AG10803 (cell line): ENCODE measurements at places on chromosomes 6 and 20.

- no peak for DNase-seq
These were observed 112.7 kb downstream of the RFPL4B start for GRCh38 chr6:112459758-112460304.

- no peak for DNase-seq
These were observed 34.2 kb downstream of the MRS2 start for GRCh38 chr6:24436979-24437378.

DNA sequence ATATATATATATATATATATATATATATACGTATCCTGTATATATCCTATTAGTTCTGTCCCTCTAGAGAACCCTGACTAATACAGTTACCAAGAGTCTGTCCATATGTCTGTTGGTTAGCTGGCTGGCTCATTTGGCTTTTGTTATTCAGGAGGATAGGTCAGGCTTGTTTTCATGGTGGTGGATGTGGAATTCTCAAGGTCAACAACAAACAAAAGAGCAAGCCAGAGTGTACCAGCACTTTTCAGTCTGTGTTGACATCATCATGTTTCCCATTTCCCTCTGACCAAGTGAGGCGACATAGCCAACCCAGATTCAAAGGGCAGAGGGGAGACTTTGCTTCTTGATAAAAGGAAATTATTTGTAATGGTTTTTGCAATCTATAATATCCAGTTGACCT is 88.5 kb upstream of the PTCHD4 start:
- no peak for DNase-seq

DNA sequence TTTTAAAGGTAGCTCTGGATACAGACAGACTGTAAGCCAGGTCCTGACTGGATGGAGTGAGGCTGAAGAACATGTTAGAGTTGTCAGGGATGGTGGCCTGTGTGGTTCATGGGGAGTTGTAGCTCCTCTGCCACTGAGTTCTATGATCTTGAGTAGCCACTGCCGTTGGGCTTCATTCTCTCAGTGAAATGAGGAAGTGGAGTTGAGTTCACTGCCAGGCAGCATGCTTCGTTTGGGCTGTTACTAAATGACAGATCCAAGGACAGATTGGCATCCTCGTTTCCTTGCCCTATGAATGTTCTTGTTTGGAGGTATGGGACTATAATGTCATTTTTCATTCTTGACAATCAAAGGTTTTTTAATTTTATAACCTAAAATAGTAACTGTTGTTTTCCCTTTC is 37.2 kb downstream of the SCAND1 start:
- no peak for DNase-seq

DNA sequence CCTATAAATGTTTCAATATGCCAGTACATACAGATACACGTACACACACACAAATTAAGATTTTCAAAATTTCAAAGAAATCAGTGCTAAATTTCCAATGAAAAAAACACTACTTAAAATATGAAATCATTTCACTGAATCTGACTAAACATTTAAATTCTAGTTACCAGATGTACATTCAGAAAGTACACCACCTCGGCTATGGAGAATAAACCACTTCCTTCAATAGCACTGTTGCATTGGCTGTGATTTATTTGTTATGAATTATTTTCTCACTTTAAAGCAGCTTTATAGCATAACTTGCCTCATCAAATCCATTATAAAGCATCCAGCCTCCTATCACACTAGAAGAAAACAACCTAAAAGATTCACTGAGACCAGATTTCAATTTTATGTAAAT is 36.6 kb downstream of the HBS1L start:
- DNase-seq: no peak

GRCh38 chr6:25699649-25700048 is 47.6 kb downstream of the SCGN start:
- no peak for DNase-seq

DNA sequence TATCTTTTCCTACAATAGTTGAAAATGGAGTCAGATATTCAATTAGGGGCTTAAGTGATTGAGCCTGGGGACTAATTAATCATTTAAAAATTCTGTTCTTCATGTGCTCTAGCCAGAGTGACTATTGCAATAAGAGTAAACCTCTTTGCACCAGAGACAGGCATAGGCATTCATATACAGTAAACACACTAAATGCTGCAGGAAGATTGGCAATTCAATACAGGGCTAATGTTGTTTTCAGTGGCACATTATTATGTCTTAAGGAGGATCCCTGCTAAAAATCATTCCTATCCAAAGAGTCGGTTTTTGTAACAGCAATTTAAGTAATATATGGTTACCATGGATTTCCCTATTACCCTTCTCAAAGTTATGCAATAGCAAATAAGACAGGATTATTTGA is 1.2 kb downstream of the PDE7B start:
- no peak for DNase-seq

DNA sequence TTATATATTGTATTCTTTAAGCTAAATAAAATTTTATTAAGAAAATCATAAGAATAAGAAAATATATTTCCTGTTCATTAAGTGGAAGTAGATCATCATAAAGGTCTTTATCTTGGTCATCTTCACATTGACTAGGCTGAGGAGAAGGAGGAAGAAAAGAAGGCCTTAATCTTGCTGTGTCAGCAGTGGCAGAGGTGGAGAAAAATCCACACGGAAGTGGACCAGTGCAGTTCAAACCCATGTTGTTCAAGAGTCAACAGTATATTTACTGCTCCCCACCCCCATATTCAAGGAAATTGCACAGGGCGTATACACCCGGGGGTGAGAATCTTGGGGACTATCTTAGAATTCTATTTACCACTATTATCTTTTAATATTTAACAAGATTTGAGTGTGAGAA is 178.6 kb upstream of the SCGN start:
- DNase-seq: no peak

DNA sequence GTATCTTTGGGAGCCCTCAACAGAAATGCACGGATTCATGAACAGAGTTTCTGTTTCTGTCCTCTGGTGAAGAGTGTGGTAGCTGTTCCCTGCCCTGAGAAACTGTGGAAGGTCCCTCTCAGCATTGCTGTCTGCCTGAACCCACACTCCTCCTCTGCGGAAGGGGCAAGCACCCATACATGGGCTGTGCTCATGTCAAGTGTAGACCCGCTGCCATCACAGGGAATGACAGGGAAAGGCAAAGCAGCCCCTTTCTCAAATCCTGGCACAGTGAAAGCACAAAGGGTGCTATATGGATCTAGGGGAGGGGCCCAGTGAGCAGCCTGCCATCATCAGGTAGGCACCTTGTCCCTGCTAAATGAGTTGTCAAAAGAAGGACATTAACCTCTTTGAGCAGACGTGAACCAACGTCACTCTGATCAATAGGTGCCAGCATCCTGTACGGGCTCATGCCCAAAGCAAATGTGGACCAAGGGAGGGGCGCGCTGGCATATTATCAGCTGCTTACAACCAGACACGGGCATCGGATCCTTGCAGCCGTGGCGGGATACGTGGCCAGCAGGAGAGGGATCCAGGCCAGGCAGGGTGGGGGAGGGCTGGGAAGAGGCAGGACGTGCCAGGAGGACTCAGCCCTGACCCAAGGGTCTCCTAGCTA is 231.2 kb upstream of the PMEPA1 start:
- DNase-seq: no peak

- DNase-seq: peak; percentile 77
These were observed at the start of gene RNF217 for GRCh38 chr6:124961777-124962638. RNF217 (plus strand) TSS chr6:124962437; CDS start chr6:124962545, 108 bp downstream.

DNA sequence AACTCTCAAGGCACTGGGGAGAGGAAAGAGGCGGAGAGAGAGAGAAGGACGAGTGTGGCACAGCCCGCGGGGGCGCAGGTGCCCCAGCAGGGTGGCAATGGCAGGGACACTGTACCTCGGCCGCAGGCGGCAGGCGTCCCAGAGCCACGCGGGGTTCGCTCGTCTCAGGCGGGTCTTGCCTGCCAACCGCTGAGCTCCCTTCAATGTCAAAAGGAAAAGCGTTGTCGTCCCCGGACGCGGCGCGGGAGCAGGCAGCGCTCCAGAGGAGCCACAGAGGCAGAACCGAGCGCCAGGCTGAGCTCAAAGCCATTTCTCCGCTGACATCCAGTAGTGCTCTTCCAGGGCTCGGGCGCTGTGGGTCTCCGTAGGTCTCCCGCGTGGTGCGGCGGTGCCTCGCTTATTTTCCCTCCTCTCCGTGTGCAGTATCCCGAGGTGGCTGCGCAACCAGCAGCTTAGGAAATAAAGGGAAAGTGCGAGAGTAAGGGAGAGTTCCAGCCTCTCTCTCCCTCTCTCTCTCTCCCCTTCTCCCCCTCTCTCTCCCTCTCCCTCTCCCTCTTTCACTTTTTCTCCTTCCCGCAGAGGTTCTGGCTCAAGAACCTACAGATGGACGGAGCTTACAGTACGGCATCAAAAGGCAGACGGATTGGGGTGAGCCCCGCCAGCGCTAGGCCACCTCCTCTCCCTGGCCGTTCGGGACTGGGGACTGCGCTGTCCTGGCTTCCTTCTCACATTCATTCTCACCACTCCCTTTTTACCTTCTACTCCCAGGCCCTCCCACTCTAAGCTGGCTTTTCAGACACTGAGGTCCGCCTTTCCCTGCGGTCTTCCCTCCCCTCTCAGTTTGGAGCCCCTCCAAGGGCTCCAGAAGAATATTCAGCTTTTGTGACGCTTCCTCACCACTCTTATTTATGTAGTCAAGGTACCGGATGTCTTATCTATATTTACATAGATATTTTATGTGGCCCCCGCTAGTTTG is at the start of gene LAMA4:
TSS of gene LAMA4 (minus strand) at position 727 of the 976 bp plus-strand sequence. CDS start at position 310, 417 bp downstream.
- peak; percentile 79 for DNase-seq

DNA sequence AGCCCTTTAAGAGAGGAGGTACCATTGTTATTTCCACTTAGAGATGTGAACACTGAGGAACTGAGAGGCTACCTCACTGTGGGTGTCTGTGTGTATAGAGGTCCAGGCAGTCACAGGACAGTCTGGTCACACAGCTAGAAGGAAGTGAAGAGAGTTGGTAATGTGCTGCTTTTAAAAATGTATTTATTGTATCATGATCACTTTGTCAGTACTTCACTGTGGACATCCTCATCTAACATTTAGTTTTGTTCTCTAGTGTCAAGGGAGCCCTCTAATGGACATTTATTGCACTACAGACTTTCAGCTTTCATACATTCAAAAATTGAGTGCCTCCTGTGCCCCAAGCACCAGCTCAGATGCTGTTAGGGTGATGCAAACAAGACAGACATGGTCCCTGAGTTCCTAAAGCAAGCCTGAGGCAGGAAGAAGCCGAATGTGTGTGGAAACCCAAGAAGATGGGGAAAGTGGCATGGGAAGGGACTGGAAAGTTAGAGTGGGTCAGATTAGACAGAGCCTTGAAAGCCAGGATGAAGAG is 123.0 kb downstream of the SLC16A10 start:
- DNase-seq: peak; percentile 58

- DNase-seq: no peak
These were observed 34.0 kb upstream of the FAM83C start for GRCh38 chr20:35326021-35326739.

DNA sequence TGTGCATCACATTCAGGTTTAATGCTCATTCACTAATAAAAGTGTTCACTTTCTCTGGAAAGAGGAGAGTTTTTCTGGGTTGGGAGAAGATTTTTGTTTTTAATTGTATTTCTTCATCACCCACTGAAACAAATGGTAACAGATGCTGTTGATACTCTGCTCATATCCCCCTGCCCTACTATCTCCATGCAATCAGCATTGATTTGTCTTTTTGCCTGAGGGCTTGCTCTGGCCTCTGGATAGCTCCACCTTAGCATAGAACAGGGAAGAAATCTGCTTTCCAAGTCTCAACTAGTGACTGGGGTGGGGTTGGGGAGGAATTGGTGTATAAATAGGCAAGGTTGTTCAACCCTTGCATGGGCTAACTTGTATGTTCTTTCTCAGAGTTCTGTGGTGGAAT is 296.4 kb downstream of the KHDRBS2 start:
- DNase-seq: no peak

DNA sequence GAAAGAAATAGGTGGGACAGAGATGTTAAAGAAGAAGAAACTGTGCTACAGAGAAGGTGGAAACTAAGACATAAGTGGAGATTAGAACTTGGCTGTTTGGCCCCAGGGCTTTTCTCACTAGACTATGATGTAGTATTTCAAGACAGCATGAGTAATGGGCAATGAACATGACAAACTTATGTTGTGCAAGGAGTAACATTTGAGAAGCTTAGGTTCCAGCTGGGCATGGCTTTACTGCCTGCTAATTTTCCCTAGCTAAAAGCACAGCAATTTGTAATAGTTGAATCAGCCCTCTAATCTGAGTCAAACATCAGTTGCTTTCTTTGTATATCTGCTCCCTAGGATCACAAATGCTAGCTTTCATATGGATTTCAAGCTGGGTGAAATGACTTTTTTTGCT is 294.3 kb upstream of the BMP2 start:
- no peak for DNase-seq

GRCh38 chr20:46900086-46900485 is 5.4 kb downstream of the EYA2 start:
- no peak for DNase-seq

- peak; percentile 42 for DNase-seq
These were observed 56.6 kb downstream of the SYTL3 start for GRCh38 chr6:158706369-158706982.

GRCh38 chr6:158777510-158777909 is 41.7 kb downstream of the EZR start:
- no peak for DNase-seq

- no peak for DNase-seq
These were observed 300.5 kb downstream of the PLCB1 start for GRCh38 chr20:8432435-8433148.

GRCh38 chr20:35918021-35918420 is 36.3 kb downstream of the SCAND1 start:
- DNase-seq: no peak

DNA sequence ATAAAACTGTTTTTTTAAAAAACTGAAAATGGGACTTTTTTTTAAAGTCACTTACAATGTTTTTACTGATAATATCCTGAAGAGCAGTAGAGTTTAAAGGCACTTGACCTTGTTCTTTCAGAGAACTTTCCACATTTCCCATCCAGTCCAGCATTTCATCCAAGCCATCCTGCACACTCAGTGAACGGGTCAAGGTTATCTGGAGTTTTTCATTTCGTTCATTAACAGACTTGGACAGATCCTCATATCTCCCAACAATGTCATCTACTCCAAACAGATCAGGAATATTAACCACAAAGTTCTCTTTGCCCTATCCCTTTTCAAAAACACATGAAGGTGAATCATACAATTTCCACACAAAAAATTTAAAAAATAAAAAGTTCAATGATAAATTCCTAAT is 69.1 kb downstream of the DST start:
- DNase-seq: no peak

DNA sequence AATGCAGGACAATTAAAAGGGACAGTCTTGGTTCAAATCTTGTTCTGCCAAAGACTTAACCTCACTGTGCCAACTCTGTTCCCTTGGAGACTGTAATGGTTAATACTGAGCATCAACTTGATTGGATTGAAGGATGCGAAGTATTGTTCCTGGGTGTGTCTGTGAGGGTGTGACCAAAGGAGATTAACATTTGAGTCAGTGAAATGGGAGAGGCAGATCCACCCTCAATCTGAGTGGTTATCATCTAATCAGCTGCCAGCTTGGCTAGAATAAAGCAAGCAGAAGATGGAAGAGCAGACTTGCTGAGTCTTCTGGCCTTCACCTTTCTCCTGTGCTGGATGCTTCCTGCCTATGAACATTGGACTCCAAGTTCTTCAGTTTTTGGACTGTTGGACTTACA is 474.4 kb downstream of the CD83 start:
- DNase-seq: no peak
